ENCODE measurements at places on chromosomes 12 and 14. TPM values are rescaled to one million over a fixed set of nuclear protein-coding genes. Genes with fewer than 3 reads are reported as not detected.

DNA sequence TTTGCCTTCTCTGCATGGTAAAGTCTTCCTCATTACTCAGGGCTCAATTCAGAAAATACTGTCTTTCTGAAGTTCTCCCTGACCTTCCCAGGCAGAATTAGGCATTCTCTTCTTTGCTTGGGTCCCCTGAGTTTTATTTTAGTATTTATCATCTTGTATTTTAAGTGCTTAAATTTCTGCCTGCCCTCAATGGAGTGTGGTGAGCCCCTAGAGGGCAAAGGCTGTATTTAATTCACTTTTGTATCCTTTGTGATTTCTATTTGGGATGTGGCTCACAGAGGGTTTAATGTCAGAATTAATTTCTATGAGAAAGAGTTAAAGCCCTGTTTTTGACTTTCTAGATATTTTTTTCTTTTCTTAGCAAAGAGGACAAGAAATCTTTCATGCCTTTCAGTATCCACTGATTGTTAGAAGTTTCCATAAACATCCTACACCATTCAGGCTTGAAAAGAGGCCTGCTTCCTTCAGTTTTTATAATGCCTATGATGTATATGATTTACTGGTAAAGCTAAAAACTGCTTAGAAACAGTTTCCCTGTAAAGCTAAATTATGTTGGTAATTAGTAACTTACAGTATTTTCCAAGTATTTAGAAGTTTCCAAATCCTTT lies 55.6 kb upstream of the PTPRB start:
- DNase-seq, result no peak
- H3K36me3 ChIP-seq, result no peaks in the 10 kb centered on the region
- no peak overlapping the region for H3K4me3 ChIP-seq
- no peaks in the 10 kb centered on the region for H3K27me3 ChIP-seq
- no peaks in the 10 kb centered on the region for H3K4me1 ChIP-seq

The PLD4 gene
- total RNA-seq, result not detected

DNA sequence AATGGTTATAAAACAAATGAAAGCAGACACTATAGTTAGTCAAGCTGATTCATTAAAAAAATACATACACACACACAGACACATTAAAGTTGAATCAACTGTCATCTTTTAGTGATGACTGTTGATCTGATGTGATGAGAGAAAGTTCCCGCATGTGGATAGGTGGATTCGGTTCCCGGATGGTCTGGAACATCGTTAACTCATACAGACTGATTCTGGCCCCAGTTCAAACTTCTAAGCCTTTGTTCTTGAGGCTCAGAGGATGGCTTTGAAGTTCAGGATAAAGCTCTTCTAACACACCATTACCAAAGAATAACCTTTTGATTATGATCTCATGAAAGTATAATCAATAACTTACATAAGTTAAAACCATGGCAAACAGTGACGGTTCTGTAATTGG lies 27.5 kb downstream of the WIF1 start:
- DNase-seq, result no peak
- no peaks in the 10 kb centered on the region for H3K36me3 ChIP-seq
- no peak overlapping the region for H3K4me3 ChIP-seq
- peaks cover 2% of the 10 kb centered on the region for H3K27me3 ChIP-seq

The FZD10 gene
- total RNA-seq, result not detected
